ENCODE measurements at places on chromosomes 1 and 21.
A peak's percentile ranks its signal among the peaks of the same experiment; 100 is the strongest.

DNA sequence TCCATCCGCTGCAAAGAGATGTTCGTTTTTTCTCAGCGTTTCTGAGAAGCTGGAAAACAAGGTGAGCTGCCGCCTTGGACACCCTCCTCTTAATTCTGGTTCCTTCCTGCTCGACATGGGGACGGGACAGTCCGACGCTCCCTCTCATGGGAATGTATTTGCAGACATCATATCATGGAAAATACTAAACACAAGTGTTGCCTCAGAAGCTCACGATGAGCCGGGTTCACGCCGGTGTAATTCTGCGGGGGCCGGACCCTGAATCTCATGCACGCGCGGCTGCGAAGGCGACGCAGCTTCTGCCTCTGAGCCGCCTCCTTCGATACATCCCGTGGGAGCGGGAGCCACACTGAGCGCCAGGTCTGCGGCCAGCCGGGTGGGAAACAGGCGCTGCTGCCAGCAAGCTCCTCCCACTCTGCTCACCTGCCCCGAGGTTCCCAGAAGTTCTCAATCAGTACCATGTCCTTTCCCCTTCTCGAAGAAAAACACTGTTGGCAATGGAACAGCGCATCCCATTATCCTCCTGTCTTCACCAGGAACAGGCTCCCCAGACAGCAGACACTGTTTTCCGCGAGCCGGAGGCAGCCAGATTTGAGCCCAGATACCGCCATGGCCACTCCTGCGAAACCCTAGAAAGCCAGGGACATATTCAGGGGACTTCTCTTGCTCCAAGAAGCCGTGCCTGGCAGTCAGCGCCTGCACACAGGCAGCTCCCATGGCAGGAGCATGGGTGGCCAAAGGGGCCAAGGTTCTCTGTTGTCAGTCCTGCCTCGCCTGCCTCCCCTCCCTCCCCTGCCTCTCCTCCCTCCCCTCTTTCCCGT lies 98.0 kb downstream of the WDR4 start:
- DNase-seq: no peak

DNA sequence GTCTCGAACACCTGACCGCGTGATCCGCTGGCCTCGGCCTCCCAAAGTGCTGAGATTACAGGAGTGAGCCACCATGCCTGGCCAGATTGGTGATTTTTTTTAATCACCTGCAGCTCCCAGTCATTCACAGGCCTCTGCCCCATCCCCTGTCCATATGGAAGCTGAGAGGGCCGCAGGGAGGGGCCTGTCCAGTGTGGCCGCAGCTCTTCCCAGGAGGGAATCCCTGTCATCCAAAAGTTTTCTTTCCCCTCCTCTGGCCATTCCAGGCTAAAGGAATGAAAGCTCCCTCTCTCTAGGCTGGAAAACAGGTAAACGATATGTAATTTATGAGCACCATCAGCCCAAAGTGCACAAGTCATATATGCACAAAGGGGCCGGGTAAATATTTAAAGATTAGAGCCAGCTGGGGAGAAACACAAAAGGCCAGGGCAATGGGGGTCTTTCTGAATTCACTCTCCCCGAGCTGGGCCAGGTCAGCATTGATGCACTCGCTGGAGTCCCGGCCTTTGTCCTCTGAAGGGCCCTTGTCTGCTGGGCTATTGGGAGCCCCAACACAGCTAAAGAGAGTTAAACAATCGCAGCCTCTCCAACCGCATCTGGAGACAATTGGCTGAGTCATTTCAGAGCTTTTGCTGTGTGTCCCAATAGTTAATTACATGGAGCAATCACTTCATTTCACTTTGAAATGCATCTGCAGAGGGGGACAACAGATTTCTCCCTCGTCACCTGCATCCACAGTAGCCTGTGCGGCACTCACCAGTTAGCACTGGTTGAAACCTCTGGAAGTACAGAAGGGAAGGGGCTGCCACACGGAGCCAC lies 3.8 kb upstream of the HES3 start:
- peak; percentile 55 for DNase-seq

DNA sequence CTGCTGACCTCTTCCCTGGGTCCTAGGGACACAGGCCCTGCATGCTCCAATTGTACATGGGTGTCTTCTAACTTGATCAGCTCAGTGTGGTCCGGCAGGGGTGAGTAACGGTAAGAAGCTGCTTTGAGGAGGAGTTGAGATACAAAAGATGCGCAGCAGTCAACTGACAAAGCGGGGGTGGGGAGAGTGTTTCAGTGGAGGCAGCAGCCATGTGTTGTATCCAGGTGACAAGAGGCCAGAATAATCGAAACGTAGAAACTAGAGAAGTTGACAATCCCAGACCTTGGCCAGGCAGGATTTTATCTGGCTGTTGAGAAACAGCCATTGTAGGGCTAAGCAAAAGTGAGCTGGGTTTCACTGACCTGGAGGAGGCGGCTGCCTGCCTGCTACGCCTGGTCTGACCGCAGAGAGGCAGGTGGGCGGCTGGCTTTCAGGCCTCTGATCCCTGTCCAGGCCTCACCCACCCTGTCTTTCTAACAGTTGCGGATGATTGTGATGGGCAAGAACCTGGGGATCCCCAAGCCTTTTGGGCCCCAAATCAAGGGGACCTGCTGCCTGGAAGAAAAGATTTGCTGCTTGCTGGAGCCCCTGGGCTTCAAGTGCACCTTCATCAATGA lies 28.8 kb downstream of the PADI6 start:
- no peak for DNase-seq

GRCh38 chr1:234561319-234561718 lies 48.7 kb downstream of the IRF2BP2 start:
- DNase-seq: no peak

DNA sequence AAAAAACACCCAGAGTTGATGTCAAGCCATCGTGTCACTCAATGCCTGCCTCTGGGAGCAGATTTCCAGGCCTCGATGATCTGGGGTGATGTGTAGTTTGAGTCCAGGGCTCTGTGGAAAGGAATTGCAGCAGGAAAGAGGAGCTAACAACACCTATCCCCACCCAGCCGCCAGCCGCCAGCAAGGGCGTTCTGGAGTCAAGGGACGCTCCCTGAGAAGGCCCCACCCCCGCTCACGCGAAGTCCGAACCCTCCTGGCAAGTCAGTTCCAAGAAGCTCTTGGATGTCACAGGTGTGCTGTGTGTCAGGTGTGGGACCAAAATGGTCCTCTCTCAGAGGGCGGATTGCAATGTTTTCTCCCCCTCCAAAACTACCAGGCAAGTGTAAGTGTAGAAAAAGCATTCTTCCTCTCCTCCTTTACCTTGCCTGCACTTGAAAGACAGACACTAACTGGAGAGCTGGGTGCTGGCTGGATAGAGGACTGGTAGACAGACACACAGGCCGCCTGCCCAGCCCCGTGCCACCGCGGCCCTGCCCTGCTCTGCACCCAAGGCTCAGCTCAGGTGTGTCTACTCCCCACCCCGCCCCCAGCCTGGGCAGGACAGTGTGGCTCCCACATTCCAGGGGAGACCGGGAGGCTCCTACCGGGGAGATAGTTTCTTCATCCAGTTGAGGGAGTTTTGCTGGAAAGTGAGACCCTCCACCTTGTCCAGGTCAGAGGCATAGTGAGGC lies 8.5 kb downstream of the AGT start:
- no peak for DNase-seq

DNA sequence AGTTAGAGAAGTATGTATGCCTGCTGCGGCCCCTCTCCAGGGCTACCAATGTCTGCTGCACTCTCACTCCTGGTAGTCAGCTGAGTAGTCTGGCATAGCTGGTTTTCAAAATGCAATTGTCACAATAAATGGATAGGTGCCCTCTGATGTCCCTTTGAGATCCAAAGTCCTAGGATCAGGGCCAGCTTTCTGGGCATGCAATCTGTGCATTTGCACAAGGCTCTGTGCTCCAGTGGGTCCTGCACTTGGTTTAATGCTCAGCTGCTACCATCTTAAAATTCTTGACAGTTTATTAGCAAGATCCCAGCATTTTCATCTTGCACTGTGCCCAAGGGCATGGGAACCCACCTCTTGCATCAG lies 233.8 kb downstream of the LTN1 start:
- DNase-seq: no peak

GRCh38 chr1:46205791-46206190 lies 2.7 kb downstream of the LURAP1 start:
- no peak for DNase-seq

DNA sequence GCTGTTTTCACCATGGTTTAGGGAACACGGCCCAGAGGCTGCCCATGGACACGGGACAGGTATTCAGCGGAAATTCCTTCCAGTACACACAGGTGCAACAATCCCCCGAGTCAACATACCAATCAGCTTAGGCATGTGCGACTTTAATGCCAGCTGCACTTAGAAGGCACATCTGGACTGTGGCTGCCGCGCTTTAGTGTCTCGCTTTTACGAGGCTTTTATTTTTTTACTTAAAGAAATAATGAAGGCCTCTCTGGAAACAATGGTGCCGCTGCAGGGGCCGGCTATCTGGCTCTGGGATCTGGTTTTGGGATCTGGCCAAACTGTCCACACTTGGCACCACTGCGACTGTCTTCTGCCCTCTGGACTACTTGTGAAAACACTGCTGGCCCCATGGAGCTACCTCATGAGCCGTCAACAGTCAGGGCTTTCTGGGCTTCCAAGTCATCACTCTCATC lies 55.5 kb downstream of the SLC66A1 start:
- no peak for DNase-seq

DNA sequence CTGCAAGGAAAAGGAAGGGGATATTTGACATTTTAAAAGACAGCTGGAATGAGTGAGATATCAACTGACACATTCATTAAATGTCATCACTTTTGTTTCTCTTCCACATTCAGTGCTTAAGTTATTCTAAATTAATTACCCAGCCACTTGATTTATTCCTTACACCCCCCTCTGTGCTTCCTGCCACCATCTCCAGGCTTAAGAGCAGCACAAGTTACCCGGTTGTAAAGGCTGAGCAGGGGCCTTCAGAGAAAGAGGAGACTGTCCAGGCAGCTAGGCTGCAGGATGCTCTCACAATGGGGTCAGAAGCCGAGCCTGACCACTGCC lies 71.4 kb downstream of the SYT6 start:
- DNase-seq: no peak

GRCh38 chr21:15567191-15567590 lies 162.6 kb upstream of the USP25 start:
- DNase-seq: no peak

DNA sequence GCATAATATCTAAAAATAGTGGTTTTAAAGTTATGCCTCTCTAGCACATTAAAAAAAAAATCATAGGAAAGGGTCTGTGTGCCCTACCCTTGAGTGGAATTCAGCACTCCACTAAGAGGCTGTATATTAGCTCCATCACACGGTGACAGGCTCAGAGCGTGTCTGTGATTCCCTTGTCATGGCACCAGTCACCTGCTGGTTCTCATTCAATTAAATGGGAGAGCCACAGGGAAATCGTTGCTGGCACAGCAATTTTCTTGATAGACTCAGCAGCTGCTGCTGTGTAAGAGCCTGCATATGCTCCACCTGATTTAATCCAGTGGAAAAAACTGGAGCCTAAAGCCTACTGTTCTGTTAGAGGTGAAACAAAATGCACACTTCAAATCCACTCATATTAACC lies 9.5 kb downstream of the ATP6V1G3 start:
- DNase-seq: no peak

DNA sequence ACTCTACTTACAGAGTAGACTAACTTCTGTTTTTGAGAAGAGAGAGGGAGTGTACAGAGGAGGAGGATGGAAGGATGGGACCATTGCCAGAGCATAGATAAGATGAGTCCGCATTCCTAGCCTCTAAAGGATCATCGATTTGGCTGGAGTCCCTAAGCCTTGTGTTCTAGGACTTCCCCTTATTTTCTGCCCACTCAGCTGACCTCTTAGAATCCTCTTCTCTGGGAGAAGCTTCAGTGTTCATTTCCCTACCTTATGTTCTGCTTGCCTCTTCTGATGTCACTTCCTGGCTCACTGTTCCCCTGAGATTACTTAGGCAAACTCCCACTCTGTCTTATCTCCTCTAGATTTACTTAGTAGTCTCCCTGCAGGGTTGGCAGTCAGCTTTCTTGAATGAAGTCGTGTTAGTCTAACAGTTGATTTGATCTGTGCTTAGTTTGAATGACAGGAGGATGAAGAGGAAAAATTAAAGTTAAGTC lies 156.7 kb downstream of the SYT2 start:
- DNase-seq: no peak

GRCh38 chr1:7140251-7140650 lies 355.0 kb downstream of the CAMTA1 start:
- DNase-seq: no peak

DNA sequence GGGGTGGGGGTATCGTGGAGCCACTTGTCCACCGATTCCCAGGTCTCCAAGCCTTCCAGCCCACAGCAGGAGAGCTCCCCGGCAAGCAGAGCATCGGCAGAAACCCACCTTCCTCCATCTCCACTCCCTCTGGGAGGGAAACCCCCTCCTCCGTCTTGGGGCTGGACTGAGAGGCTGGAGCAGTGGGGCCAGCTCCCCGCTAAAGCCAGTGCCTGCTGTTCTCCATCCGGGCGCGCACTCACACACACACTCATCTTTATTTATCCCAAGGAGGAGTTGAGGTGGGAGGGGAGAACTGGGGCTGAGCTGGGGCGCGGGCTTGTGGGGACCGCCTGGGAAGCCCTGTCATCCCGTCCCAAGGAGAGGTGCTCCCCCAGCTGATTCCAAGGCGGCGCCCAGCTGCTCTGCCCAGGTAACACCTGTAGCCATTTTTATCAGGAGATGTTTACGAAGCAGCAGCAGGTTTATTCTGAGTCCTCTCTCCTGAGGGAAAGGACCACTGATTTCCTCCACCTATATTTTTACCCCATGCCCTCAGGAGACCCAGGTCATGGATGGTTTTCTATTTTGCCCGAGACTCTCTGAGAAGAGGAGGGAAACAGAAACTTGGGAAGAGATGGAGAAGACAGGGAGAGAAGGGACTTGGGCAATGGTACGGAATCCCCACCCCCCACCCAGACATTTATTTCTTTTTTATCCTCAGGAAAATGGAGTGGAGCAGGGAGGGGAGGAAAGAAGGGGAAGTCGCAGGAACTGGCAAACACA lies 2.1 kb downstream of the KCNN3 start:
- DNase-seq: no peak

GRCh38 chr21:35476621-35477395 lies 427.7 kb upstream of the RUNX1 start:
- peak; percentile 66 for DNase-seq

- DNase-seq: no peak
Observed at GRCh38 chr1:54277451-54278341, 77.7 kb downstream of the MRPL37 start.

DNA sequence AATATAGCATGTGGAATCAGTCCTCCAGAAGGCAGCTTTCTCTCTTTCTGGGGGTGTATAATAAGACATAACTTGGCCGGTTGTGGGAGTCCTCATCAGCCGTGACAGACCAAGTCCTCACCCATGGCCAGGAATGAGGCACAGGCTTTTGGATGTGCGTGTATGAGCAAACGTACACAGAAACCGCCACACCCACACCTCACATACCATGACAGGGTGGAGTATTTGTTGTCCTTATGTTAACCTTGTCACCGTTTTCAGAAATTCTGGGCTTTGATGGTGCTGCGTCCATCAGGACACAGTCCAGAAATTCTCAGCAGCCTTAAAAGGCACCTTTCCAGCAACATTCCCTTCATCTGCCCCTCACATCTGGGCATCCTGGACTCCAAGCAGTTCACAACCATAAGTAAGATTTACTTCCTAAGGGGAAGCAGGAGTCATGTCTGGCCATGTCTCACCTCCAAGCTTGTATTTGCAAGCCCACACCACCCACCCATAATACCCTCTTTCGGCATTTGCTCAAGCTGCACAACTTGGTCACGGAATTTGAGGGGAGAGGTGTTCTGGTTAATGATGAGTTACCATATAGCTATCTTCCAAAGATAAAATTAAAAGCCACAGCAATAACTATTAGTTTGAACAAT lies 12.4 kb downstream of the C1orf116 start:
- no peak for DNase-seq
